Activated effector memory CD4-positive, alpha-beta T cell treated with anti-CD3 and anti-CD28 coated beads, Interleukin-2, amount 50 U/mL, for 16 hours (primary cell): ENCODE measurements at places on chromosomes 6 and 20.

- no peak for DNase-seq
These were observed 38.9 kb upstream of the FOXC1 start for GRCh38 chr6:1570848-1571247.

DNA sequence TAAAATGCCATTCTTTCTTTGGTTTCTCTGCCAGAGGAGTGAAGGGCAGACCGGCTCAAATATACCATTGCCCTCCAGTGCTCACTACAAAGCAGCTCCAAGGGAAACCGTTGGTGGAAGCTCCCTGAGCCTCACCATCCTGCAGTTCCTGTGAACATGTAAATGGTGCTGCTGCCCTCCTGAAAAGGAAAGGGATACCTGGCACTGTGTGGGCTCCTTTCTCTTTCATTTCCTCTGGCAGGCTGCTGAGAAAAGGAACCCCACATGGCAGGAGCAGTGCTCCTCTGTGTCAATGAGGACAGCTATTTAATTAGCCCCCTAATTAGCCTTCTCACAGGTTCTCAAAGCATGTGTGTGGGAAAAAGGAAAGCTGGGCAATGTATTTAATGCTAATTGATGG is 142.5 kb downstream of the KLHL32 start:
- DNase-seq, result no peak

DNA sequence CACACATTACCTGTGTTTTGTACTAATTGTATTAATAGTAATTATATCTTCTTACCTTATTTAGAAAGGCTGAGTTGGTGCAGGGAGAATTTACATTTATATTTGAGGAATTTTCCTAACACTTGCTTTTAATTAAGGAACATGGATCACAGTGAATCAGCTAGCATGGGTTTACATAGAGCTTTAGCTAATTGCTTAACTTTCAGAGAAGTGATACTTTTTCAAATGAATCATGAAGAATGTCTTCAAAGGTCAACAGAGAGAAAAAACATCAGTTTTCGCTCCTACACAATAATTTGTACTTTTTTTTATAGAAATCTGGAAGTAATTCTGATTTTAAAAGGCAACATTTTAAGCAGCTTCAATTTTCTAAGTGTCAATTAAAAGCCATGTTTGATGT is 195.0 kb upstream of the HEY2 start:
- no peak for DNase-seq

DNA sequence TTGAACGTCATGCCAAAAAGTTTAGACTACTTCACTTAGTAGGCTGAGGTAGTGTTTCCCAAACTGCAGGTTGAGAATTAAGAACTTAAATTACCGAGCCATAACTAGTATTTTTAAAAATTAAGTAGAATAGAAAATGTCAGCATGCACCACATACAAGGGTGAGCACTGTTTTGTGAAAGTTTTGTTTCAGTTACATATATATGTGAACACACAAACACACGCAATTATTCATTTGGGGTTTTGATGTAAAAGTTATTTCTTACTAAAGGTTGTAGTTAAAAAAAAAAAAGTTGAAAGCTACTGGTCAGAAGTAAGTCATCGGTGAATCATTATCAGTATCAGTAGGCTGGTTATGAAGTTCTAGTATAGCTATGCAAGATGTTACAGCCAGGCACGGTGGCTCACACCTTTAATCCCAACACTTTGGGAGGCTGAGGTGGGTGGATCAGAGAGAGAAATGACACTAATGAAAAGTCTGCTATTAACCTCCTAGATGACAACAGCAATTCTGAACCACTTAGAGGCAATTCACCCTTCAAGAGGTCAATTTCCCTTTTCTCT is 24.1 kb downstream of the FASTKD5 start:
- DNase-seq, result peak; percentile 45

DNA sequence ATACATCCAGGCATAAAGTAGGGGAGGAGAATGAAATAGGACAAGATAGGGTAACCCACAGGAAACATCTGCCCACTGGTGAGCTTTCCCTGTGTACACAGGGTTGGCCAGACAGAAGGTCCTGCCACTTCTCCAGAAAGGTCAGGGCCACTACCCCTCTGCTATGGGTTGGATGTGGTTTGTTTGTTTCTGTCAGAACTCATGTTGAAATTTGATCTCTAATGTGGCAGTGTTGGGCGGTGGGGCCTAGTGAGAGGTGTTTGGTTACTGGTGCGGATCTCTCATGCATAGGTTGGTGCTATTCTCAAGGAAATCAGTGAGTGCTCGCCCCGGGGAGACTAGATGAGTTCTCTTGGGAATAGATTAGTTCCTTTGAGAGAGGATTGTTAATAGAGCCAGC is 15.6 kb upstream of the MAS1 start:
- DNase-seq, result no peak

DNA sequence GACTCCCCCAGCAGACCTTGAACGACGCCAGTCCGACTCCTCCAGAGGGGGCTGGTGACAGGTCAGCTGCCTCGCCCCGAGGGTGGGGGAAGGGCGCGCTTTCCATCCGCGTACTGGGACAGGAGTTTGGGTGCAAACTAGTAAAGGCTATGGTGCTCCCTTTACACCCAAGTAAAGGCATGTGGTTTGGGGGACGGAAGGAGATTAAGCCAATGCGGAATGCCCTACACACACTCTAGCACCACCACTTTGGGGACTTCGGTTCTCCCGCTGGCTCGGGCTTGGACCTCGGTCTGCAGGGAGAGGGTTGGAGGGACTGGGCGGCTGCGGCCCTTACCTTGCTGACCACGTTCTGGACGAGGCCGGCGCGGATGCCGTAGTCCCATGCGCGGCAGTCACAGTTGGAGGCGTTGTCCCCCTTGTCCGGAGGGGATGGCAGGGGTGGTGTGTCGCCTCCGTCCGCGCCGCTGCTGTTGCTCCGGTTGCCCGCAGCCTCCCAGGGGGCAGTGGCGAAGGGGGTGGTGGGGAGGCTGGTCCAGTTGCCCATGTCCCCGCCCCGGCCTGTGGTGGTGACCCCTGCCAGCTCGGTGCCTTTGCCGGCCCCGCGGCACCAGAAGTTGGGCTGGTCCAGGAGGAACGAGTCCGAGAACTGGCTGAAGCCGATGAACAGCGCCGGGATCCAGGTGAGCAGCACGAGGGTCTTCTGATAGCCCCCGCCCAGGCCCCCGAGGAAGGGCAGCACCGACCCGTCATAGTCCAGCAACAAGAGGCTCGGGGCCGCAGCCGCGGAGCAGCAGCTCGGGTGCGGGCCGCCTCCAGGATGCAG is 1.1 kb downstream of the SLC22A23 start:
- peak; percentile 72 for DNase-seq

DNA sequence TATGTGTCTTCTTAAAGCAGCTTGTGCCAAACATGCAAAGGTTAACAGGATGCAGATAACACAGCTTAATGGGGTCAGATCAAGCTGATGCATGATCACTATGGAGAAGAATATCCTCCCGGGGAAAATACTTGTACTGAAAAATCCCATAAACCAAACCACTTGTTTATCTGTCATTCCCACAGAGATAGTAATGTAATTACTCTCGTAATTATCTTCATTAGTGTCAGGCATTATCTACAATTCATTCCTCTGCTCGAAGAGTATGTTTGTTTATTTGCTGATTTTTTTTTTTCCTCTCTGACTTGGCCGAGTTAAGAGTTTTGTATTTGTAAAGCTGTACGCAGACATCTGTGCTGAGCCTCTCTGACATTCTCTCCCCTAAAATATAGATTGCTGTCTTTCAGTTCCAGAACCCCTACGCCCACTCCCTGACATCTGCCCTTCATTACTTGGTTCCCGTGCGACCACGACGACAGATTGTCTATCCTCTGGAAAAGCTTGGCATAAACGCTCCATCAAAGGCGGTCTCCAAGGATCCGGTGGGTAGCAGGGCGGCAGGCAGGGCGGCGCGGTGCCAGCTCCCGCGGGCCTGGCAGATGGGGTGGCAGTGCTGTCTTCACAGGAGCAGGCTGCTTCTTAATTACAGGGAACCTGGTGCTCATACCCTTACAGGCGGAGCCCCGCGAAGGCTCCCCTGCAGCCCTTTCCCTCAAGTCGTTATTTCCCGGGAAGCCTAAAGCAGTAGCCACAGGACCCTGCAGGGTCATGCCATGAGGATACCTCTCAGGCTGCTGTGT is 147.2 kb downstream of the CFAP61 start:
- no peak for DNase-seq

- DNase-seq, result no peak
These were observed 111.3 kb upstream of the FOXQ1 start for GRCh38 chr6:1200409-1201101.

GRCh38 chr6:149499066-149499465 is 14.3 kb upstream of the ZC3H12D start:
- no peak for DNase-seq

DNA sequence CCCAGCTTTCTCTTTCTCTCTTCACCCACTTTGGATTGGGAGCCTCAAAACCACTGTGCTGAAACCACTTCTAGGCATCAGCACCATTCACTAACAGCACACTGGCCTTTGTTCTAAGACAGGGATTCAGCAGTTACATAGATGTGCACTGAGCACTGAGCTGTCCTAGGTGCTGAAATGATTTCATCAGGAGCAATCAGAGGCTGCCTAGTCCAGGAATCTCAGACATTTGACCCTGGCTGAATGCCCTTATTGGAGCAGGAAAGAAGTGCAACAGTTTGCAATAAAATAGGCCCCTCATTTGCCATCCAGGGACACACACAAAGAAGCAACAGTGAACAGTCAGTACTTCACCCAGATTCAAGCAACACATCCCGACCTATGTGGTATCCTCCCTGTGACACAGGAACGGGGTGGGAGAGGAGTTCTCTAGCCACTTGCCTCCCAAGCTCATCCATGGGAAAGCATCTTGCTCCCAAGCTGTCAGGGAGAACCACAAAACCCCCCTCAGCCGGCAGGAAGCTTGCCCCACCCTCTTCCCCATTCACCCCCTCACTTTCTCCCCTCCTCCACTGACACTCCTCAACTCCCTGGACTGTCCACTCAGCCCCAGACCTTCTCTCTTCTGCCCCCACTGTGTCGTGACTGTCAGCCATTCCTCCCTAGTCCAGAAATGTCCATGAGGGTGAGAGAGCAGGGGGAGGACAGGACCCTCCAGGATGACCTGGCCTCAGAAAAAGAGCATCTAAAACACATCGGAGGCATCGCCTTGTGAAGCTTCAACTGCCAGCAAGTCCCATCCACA is 304.4 kb downstream of the PREX1 start:
- DNase-seq, result no peak

DNA sequence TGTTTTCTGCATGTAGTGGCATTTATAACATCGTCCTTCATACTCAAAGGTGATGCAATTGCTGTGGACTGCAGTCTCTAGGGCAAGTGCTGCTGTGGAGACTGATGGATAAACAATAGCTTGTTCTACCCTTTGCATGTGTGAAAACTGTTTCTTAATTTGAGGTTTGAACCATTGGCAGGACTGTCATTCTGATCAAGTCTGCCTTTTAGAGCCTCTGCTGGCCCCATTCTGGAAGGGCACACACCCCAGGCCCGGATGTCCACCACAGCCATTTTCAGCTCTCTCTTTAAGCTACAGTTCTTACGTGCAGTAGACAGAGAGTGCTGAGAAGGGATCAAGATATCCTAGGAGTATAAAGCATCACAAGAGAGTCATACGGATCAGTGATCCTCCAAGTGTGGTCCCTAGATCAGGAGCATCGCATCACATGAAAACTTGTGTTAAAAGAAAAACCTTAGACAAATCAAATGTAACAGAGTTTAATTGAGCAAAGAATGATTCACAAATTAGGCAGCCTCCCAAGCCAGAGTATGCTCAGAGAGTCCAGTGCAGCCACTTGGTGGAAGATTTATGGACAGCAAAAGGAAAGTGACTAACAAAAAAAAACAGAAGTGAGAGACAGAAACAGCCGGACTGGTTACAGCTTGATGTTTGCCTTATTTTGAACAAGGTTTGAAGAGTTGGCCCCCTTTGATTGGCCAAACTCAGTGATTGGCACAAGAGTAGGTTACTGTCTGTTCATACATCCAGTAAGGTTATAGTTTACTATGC is 52.0 kb downstream of the FRK start:
- DNase-seq, result no peak

DNA sequence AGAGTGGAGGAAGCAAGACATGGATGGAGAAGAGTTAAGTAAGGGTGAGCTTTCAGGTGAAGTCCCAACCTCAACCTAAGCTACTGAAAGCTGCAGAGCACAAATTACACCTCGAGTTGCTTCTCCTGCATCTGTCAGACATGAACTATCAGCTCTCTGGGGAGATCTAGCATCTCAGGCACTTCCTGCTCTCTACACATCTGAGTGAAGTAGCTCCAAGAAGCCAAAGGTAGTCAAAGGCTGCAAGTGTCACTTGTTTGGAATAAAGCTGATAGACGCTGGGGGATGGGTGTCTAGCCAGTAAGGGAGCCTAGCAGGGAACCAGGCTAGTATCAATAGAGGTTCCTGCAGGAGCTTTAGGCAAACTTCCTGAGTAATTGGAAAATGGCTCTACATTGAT is 228.0 kb downstream of the PLCB1 start:
- no peak for DNase-seq

GRCh38 chr6:100663219-100663863 is 198.6 kb upstream of the SIM1 start:
- DNase-seq, result no peak

GRCh38 chr6:116022841-116023445 is 37.7 kb downstream of the FRK start:
- DNase-seq, result no peak

- no peak for DNase-seq
These were observed 322.0 kb upstream of the FKBP1C start for GRCh38 chr6:62889240-62889639.

GRCh38 chr6:153032255-153032882 is 29.9 kb upstream of the MTRF1L start:
- no peak for DNase-seq

GRCh38 chr6:150539568-150539967 is 60.1 kb upstream of the PLEKHG1 start:
- DNase-seq, result no peak

GRCh38 chr6:24936641-24937317 is 1.0 kb upstream of the RIPOR2 start:
- peak; percentile 83 for DNase-seq

GRCh38 chr6:163538331-163538730 is 123.8 kb downstream of the QKI start:
- DNase-seq, result no peak

DNA sequence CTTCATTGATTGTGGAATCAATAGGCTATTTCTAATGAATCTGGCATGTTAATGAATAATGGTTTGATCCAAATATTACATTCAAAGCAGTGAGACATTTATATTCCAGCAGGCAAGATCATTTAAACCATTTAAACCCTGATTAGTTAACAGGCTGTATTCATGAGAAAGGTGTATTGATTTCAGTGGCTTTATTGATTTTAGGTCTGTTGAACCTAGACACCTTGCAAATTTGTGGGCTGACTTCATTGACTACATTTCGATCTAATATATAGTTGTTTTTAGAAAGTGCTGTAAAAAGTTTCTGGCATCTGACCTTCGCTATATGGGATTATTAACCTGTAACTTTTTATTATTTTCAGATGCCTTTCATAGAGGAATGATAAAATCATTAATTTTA is 900.1 kb upstream of the CITED2 start:
- DNase-seq, result no peak

GRCh38 chr6:143603455-143603854 is 74.3 kb upstream of the PHACTR2 start:
- no peak for DNase-seq

DNA sequence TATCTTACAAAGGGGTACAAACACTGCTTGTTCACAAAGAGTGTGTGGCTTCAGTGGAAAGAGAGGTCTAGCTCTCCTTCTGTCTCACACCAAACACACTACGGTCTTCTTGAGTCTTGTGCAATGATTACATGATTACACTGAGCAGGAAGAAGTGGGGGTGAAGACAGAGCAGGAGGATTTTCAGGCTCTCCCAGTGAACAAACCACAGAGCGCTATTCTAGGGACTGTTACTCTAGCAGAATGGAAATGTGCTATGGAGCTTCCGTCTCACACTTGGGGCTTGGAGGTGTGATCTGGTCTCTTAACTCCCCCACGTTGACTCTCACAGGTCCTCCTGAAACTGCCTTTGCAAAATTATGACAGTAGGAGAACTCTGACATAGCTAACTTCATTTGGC is 203.4 kb downstream of the MYLK4 start:
- DNase-seq, result no peak
